ENCODE measurements at places on chromosomes 3 and 15. TPM values are rescaled to one million over a fixed set of nuclear protein-coding genes. Genes with fewer than 3 reads are reported as not detected.

CKMT1B gene
- 227 TPM for total RNA-seq

CFAP20DC gene
- 1.8 TPM for total RNA-seq

QTRT2 gene
- total RNA-seq: 20.3 TPM

INAFM2 gene
- total RNA-seq: 10.8 TPM

MINAR1 gene
- total RNA-seq: 0.35 TPM

ANKUB1 gene
- not detected for total RNA-seq

FSIP1 gene
- total RNA-seq: 5.3 TPM

GUCA1C gene
- not detected for total RNA-seq

GOLGA8J gene
- total RNA-seq: not detected

MST1R gene
- total RNA-seq: 88.9 TPM

PIERCE2 gene
- 5.8 TPM for total RNA-seq

AADAC gene
- 0.15 TPM for total RNA-seq

BCHE gene
- total RNA-seq: 1.6 TPM

CLSTN2 gene
- 1.3 TPM for total RNA-seq

DNA sequence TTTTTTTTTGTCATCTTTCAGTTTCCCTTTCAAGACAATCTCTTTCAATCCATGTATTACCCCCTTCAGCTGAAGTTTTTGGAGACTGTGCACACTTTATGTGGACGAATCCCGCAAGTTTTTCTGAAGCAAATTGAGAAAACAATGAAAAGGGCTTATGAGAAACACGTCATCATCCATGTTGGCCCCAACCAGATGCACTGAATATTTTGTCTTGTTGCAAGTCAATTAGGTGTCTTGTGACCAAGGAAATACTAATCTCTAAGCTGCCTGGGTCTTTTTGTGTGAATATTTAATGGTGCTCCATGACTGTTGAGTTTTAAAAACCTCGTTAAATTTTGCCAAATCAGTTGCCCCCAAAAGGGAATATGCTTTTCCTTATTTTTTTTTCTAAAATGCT, 21.7 kb upstream of the PPP4R2 start:
- DNase-seq: no peak

DNA sequence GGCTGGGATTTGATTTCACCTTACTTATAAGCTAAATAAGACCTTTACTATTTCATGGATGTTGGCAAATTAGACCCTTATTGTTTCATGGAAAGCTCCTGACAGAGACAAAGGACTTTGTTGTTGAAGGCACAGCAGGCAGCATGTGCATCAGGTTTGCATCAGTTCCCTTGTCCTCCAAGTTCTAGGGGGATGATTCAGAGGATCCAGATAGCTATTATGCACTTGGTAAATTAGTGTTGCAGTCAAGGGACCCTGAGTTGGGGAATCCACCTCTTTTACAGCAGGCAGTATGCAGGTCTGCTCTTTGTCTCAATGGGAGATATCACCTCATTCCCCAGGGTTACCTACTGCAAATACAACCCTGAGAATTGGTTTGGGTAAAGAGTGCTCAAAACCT, 131.4 kb upstream of the IGSF10 start:
- no peak for DNase-seq

DNA sequence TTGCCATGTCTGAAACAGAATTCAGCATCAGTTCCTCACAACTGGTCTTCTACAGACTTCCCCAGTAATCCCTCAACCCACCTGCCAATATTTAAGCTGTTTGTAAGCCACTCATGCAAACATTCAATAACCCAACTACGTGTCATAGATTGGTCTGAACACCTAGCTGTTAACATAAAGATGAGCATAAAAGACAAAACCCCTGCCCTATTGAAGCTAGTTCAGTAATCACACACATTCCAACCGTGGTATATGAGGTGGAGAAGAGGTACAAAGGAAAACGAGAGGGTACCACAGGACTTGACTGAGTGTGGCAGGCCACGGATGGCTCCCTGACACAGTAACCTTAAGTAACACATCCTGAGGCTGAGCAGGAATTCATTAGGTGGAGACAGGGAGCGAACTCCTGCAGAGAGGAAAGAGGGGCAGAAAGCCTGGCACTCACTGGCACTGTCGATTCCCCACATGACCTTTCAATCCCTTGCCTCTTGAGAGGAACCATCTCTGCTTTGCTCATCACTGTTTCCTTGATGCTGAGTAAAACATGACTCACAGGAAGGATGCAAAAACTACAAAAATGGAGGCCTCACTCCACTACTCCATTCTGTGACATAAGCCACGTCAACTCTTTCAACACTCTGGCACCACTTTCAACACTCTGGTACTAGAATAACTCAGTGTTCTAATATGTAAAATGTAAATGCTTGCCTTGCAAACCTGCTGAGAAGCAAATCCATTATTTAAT, 31.3 kb downstream of the RPN1 start:
- DNase-seq: no peak

DNA sequence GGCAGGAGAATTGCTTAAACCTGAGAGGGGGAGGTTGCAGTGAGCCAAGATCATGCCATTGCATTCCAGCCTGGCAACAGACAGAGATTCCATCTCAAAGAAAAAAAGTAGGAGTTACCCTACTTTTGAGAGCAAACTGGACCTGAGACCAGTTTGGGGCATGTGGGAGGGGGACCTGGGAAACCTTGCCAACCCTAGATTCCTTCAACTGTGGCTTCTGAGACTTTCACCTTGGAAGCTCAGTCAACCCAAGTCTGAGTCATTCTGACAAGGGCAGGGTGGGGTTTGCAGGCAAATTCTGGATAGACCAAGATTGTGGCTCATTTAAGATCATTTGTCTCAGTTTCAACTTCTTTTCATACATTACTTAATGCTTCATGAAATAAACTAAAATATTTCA, 23.8 kb upstream of the SIAH2 start:
- DNase-seq: no peak

- no peak for DNase-seq
Observed at GRCh38 chr3:136021803-136022202, 56.3 kb downstream of the PPP2R3A start.

DNA sequence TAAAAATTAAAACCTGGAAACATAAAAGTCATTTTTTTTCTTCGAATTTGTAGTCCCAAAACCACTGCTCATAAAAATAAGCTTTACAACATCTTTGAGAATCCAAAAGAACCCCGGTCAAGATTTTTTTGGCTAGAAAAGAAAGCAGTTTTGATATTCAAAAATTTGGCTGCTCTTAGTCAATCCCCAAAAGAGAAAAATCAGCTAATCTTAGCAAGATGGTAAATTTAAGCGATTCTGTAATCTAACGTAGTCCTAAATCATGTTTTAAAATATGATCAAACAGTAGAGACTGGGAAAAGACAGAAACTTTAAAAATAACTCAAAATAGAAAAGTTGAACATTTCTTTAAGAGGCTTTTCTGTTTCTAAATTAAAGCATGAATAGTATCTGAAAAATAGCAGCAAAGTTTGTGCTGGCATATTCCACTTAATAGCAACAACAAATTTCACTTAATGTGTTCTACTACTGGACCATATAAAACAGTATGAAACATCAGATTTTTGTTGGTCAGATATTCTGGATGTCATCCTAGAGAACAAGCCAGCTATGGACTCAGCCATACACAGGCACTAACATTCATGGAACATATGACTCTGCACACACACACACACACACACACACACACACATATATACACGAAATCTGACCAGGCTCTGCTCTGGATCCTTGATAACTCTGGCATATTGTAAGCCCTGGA, 19.1 kb upstream of the NR2F2 start:
- no peak for DNase-seq

DNA sequence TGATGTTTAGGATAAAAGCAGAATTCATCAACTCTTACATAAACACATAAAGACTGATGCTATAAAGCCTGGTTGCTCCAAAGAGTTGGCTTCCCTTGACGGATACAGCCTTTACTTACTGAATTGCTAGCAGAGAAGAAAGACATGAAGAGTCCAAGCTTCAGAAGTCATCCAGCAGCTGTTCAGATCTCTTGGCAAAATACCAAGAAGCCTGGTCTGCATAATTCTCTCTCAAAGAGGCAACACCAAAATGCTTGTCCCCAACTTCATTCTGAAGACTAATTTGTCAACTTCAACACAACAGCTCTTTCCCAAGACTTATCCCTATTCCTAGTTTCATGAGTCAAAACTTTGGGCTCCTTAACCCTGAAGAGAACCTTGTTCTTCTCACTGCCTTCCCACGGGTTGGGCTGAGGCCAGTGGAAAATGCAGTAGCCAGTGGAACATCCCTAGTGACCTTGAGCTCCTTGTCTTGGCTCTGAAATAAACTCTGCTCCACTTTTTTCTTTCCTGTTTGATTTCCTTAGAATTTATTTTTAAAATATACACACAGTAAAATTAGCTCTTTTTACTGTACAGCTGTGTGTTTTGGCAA, 119.2 kb upstream of the THBS1 start:
- no peak for DNase-seq

GRCh38 chr15:80455668-80456442, 51.7 kb downstream of the ARNT2 start:
- peak; percentile 50 for DNase-seq

- DNase-seq: no peak
Observed at GRCh38 chr3:171028779-171029232, 2.3 kb upstream of the SLC2A2 start.

DNA sequence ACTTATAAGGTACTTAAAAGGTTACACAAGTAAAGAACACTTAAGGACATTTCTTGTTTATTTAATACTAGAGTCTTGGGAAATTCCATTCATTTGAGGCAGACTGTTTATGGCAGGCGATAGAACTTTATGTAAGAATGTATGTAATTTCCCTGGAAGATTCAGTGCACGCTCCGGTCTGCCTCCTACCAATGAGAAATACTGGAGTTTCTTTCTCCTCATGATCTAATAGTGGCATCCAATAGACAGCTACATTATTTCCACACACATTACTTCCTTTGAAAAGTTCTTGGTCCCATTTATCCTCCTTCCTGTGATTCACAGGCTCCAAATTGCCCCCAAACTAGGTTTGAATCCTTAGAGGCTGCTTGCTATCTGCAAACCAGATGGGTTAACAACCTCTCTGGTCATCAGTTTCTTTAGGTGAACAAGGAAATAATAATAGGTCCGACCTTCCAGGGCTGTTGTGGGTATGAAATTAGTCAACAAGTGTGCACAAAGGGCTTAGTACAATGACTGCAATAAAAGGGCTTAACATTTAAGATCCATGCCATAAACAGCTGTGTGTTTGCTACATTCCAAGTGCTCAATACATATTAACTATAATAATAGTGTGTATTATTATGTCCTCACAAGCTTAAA, 30.7 kb downstream of the EIF4E3 start:
- peak; percentile 34 for DNase-seq

GRCh38 chr3:111301238-111301798, 229.7 kb downstream of the NECTIN3 start:
- DNase-seq: no peak

DNA sequence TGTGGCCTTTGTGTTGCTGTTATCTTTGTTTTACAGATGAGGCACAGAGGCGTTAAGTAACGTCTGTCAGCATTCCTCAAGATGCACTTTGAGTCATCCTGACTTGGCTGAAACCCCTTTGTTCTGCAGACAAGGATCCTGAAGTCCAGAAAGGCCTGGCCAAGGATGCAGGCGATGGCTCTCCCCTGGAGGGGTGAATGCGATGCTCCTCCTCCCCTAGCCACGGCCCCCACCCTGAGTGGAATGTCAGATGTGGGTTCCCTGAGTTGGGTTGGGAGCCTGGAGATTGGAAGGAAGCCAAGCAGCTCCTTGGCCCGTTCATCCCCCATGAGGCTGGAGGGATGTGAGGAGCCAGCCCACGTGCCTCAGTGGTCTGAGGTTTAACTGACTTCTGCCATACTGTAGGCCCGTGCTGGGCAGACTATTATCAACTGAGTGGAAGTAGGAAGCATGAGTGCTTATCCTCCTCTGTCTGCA, 43.3 kb downstream of the POMGNT2 start:
- DNase-seq: no peak

DNA sequence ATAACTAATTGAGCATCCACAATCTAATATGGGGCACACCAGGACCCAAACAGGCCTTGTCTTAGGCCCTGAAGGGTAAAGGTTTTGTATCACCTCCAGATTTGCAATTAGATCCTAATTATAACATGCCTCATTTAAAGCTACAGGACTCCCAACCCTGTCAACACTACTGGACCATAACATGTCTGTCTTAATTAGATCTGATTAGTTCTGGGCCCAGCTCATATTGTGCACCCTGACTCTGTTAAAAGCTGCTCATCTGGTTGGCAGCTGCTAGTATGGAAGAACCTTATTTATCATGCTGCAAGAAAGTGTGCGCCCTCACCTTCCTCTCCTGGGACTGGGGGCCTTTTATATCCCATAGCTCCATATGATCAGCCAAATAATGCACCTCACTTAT, 457.8 kb downstream of the ROBO1 start:
- no peak for DNase-seq

DNA sequence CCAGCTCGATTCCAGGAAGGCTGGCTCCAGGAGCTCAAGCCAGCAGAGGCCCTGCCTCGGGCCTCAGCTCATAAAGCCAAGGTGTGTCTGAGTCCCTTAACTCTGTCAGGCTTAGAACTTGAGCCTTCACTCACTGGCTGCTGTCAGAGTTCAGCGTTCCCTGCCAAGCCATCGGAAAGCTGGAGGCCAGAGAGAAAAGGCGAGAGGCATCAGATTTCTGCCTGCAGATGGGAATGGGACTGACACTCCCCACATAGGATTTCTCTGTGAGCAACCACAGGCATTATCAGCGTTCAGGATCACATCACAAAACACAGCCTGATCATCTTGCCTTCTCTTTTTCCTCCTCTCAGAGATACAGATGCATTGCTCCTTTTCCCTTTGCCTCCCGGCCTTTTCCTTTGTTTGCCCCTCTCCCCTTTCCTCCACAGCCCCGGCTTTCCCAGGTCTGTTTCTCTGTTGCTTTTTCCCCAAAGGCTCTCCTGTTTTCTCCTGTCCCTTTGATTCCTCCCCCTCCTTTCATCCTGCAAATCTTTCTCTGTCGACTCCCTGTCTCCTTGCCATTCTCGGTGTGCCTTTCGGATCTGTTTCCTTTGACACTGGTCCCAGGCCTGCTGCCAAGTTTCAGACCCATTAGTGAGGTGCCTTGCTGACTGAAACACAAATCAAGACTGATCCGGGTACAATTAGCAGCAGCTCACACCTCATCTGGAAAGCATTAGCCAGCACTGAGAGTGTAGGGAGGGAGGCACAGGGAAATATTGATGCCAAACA, 44.5 kb upstream of the BOC start:
- DNase-seq: no peak

- DNase-seq: no peak
Observed at GRCh38 chr3:157104521-157104920, 55.4 kb downstream of the CCNL1 start.

DNA sequence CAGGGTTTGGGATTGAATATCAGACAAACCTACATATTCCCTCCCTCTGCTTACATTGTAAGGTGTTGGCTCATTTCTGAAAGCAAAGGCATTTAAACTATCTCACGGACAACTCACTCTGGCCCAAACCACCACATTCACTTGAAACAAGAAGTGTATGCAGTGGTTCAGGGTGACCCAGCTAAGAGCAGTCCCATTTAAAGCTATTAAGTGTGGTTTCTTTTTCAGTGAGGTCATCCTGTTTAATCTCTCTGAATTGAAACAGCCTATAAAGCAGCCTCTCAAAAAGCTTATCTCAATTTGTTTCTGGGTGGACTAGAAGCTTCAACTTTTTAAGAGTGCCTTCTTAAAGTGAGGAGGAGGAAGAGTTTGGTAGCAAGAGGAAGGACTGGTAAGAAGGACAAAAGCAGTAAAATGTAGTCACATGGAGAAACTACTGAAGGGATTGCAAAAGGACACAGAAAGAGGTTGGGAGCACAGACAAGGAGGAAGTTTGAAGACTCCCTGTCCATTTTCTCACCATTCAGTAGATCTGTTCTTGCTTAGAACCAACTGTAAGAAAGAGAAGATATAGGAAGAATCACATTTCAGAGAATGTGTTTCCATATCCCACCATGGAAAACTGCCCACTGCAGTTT, 151.6 kb downstream of the TMCO5A start:
- no peak for DNase-seq

Data from colonic mucosa (tissue), 4 donors.